Gastrocnemius medialis (tissue), 4 donors: ENCODE measurements at places on chromosomes 7 and 10.

DNA sequence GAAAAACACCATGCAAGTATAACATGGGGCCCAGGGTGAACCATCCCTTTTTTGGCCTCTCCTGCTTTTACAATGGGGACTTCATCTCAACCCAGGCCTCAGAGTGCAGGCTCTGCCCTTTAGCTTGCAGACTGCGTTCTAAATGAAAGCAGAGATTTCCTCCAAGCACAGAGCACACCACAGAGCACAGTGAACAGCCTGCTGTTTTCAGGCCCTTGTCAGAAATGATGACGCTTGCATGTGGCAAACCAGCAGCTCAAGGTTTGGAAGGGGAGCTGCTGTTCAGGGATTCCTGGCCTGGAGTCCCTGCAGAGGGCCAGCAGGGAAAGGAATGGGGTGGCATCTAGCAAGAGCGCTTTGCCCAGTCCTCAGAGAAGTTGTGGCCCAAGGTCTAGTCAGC, 167.3 kb upstream of the CDCA7L start:
- DNase-seq = no peak

DNA sequence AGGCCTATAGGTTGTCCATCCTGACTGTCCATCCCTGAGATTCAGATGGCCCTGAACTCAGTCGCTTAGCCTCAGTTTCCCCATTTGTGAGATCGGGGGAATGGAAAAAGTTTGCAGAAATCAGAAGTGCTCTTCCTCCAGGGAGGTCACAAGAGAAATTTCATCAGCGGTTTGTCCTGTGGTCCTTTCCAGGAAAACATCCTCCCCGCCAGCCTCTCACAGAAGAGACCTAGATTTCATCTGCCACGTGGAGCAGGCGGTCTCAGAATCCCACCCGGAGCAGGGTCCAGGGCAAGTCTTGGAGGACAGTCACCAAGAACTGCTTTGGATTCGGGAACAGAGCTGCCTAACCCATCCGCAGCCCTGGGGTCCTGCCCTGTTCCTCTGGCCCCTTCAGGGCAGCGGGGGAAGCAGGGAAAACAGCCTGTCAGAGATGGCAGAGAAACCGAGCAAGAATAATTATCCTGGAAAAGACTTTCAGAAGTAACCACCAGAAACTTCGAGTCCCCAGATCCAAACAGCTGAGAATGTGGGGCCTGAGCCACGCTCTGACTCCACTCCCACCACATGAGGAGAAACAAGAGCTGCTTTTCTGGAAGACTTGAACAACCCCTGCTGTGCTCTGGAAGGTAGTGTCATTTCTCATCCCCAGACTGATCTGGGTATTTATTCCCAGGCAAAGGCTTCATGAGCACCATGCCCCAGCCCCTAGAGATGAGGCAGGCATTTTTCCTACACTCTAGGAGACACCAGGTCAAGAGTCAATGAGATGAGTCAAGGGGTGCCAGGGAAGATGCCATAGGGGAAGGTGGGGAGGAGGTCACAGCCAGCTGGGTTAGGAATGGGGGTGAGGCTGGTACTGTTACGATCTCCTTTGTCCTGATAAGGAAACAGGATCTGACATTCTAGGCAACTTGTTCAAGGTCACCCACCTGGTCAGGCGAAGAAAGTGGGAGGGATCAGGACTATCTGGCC, 1.1 kb upstream of the TNS3 start:
- DNase-seq = no peak

DNA sequence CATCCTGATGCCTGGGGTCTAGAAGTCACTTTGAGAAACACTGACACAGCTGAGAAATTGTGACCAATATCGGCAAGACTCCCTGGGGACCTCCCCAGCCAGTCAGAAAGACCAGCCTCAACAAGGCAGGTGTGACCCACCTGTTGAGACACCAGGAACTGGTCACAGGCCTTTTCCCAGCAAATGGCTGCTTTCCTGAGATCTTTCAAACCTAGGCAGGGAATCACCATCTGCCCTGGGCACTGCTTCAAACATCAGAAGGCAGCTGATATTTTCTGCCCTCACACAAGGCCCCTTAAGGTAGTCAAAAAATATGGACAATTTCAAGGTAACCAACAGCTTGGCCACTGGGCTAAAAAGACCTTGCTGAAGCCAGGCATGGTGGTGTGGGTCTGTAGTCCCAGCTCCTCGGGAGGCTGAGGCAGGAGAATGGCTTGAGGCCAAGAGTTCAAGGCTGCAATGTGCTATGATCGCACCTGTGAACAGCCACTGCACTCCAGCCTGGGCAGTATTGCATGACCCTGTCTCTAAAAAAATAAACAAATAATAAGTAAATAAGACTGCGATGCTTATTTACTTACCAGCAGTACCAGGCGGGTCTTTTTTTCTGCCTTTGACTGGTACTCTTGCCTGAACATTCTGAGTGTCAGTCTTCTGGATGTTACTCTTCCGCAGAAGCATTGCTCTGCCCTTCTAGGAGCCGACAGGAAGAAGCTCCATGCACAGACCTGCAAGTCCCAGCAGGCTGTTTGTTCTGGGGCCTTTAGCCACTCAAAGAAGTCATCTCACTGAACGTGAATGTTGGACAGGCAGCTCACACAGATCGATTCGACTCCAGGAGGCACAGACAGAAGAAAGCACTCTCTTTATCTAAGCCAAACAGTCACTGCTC, 59.7 kb downstream of the SORBS1 start:
- no peak for DNase-seq

GRCh38 chr7:1354661-1355567, 104.4 kb downstream of the MICALL2 start:
- no peak for DNase-seq

DNA sequence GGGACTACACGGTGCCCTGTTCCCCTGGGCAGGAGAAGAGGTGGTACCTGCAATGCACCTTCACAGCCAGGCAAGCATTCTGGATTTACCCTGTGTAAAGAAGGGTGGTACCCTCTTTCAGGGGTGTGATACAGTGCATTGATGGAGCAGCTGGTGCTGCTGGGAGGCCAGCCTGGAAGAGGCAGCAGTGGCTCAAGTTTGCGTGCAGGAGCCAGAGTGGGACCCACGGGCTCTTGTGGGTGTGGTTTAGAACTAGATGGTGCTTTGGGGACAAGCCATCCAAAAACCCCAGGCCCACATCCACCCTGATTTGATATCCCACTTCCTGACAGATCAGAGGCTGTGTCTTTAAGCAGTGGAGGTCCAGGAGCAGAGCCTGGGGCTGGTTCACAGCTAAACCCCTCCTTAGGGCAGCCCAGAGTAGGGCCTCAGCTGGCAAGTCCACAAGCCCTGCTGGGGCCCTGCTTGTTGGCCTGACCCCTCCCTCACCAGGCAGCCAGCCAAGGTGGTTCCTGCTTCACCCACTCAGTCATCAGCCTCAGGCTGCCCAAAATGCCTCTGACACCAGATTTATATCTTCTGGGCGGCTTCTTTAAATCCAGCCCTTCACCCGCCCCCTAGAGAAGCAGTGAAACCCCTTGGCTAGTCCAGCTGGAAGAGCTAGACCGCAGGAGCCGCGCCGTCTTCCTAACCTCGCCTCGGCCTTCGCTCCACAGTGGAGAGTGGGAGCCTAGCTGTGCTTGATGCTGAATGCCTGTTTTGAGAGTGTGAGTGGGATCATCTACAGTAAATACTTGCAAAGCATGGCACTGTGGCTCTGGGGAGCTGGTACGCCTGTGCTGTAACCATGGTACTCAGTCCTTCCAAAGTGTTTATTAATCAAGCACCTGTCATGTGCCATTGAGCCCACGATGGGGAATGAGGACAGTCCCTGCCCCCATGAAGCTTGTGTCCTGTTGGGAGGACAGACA, 1.4 kb upstream of the ASIC3 start:
- DNase-seq = no peak

GRCh38 chr10:113854761-113855588, 514 bp downstream of the NHLRC2 start:
- peak; percentile 41 for DNase-seq

DNA sequence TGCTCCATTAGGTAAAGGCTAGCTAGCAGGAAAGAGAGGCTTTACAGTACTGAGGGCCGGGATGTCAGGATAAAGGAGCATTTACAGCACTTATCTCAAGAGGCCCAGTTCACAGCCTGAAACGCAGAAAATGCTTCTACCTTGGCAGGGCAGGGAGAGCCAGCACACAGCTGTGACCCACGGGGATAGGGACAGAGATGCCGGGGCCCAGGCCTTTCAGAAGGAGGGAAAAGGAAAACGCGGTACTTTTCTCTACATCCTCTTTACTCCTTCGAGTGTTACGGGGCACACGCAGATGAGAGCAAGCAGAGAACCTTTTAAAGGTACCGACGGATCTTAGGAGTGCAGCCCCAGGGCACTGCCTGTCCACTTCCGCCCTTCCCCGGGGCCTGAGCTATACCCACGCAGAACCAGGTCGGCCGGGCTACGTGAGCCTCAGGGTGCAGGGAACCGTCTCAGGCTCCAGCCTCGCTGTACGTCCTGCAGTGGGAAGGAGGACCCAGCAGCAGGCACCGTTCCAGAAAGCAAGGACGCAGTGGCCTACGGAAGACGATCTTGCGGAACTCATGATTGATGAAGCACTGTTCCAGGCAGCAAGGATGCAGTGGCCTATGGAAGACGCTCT, 232.3 kb downstream of the ELFN1 start:
- no peak for DNase-seq

GRCh38 chr10:7484456-7485243, 73.8 kb upstream of the SFMBT2 start:
- DNase-seq = no peak

DNA sequence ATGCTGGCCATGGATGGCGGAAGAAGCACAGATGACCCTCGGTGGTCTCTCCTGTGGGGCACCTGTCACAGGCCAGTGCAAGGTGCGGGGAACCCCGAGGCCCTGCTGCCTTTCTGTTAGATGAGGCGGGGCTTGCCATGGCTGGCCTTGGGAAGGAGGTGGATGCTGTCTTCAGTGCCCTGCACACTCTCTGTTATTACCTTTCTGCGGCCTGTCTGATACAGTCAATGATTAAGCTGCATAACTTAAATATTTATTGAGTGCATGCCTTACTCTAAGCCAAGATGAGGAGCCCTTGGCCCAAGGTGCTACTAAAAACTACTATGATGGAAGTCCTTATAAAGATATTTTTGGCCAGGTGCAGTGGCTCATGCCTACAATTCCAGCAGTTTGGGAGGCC, 36.7 kb upstream of the MNX1 start:
- no peak for DNase-seq

GRCh38 chr7:51639661-51640334, 323.2 kb upstream of the COBL start:
- DNase-seq = no peak
